ENCODE measurements at places on chromosomes 12 and 14.
A peak's percentile ranks its signal among the peaks of the same experiment; 100 is the strongest.

- no peak for DNase-seq
These were observed 1322.1 kb downstream of the TMEM121 start for GRCh38 chr14:106848330-106849121.

- no peak for DNase-seq
These were observed 291.8 kb upstream of the G2E3 start for GRCh38 chr14:30267141-30267540.

GRCh38 chr12:9642606-9643265, 26.8 kb upstream of the CLEC2D start:
- DNase-seq, result no peak

GRCh38 chr12:21296751-21297406, 37.8 kb downstream of the SLCO1A2 start:
- no peak for DNase-seq

DNA sequence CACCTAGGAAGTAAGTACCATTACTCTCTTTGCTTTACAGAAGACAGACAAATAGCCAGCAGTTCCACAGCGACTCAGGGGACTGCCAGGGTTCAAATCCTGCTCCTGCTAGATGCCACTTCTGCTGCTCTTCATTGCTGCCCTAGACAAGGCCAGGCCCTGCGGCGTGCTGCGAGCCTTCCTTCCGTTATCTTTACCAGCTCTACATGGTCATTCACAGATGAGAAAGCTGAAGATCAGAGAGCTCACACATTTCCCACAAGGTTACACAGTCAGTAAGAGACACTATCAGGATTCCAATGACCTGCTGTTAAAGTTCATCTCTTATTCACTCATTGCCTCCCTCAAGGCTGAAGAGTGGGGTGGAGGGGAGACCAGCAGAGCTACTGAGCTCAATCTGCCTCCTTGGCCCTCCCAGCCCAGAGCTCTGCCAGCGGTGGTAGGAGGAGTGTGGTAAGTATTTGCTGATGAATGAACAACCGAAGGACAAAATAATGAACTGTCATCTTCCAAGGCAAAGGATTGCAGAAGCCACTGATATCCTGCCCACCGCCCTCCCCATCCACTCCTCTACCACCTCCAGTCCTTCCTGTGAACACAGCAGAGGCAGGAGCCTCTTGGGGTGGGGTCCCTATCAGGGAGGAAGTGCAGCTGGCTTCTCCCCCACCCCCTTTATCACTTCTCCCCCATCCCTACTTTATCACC, 14.6 kb upstream of the HDAC7 start:
- DNase-seq, result no peak

DNA sequence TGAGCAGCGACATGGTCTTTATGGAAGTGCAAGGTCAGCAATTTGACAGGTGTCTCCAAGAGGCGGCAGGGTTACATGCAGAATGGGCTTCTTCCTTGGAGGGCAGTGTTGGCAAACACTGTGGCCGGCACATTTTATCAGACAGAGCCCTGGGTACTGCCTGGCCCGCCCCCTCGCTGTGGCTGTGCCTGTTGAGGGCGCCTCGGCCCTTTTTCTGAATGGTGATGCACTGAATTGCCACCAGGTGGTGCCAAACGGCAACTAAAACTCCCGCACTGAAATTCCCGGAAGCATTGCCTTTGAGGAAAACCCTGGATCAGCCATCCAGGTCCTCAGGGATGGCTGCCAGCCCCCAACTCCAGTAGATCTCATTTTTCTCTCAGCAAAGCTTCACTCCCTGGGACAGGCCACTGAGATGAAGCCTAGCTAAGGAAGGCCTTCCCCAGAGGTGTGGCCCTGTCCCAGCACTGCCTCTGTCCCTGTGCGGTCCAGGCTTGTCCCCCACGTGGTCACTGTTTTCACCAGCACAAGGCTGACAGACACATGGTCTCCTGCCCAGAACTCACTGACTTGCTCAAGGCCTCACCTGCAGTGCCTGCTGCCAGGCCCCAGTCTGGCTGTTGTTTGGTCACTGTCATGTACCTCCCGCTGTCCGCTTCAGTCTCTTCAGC, 73.6 kb downstream of the TESC start:
- peak; percentile 16 for DNase-seq

DNA sequence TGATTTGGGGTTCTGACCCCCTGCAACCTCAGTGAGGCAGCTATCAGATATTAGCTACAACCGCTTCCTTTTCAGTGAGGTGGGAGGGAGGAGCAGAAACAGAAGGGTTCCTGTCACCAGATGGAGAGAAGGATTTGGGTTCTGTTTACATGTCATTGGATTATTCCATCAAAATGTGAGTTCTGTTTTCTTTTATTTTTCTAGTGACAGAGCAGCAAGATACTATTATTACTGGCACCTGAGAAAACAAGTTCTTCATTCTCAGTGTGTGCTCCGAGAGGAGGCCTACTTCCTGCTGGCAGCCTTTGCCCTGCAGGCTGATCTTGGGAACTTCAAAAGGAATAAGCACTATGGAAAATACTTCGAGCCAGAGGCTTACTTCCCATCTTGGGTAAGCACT, 52.8 kb downstream of the FRMD6 start:
- no peak for DNase-seq

- no peak for DNase-seq
These were observed 85.7 kb downstream of the DUSP16 start for GRCh38 chr12:12476857-12477531.
